Hepatocyte (in vitro differentiated cells): ENCODE measurements at places on chromosomes 13 and 19. TPM values are rescaled to one million over a fixed set of nuclear protein-coding genes. Genes with fewer than 3 reads are reported as not detected.
A peak's percentile ranks its signal among the peaks of the same experiment; 100 is the strongest.

The SIGLEC12 gene
- polyA plus RNA-seq, result 0.11 and 0.29 TPM in 2 replicates

The ZNF256 gene
- 3.7 and 4.6 TPM in 2 replicates for polyA plus RNA-seq

The RAB8A gene
- 84.4 and 89.5 TPM in 2 replicates for polyA plus RNA-seq

GRCh38 chr13:32669030-32669646 is 82.9 kb downstream of the PDS5B start:
- peak; percentile 63 for DNase-seq

DNA sequence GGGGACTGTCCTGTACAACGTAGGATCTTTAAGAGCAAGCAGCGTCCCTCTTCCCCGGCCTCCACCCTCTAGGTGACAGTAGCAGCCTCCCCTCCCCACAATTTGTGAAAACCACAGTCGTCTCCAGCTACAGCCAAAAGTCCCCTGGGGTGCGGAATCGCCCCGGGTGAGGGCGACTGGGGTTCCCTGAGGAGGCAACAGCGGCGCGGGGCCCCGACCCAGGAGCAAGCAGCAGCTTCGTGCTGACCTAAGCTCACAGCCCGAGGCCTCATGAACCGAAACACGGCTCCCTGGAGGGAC is 322 bp downstream of the ZNF558 start:
- no peak for DNase-seq

- peak; percentile 20 for DNase-seq
Measured at GRCh38 chr19:23314505-23315251, 64.5 kb upstream of the ZNF724 start.
